ENCODE measurements at places on chromosomes 6 and 20. TPM values are rescaled to one million over a fixed set of nuclear protein-coding genes. Genes with fewer than 3 reads are reported as not detected.

- DNase-seq: peak; percentile 85
Measured at GRCh38 chr6:5905431-5906339, 101.0 kb downstream of the NRN1 start.

DNA sequence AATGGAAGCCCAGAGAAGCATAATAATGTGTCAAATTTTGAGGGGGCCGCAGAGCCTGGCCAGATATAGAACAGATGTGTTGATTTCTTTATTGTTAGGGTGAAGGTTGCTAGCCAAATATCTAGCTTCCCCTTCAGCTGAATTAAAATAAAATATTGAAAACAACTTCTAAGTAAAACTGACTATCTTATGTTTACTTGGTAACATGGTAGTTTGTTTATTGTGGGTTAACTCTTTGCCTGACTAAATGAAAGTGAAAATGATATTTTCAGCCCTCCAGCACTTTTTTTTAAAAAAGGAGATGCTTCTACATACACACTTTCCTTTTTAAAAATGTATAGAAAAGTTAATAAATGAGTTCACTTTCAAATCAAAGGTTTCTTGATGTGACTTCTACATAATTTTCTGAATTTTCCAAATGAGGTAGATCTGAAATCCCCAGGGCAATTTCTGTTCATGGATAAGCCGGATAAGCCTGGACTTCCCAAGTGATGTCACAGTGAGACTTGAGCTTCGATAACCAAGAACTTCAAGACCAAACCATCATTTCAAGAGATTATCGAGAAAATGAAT lies 172.1 kb upstream of the OLIG3 start:
- DNase-seq: no peak

GRCh38 chr6:102766963-102767362 lies 1373.5 kb downstream of the GRIK2 start:
- no peak for DNase-seq

GRCh38 chr20:12058216-12058615 lies 140.5 kb downstream of the BTBD3 start:
- DNase-seq: no peak

DNA sequence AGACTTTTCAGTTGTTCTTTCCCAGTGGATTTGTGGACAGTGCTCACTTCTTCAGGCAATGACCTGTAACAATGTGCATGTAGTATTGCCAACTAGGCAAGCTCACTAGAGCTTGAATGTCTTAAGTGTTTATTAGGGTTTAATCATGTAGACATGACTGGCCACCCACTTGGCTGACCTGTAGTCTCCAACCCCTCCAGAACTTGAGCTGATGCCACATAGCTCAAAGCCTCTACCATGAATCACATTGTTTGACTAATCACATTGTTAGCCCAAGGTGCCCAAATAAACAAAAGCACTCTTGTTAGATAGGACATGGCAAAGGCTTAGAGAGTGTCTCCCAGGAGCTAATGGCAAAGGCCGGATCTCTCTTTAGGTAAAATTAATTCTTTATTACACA lies 272.7 kb downstream of the GRIK2 start:
- DNase-seq: no peak

- DNase-seq: no peak
Measured at GRCh38 chr6:114176726-114177125, 166.1 kb downstream of the HS3ST5 start.

DNA sequence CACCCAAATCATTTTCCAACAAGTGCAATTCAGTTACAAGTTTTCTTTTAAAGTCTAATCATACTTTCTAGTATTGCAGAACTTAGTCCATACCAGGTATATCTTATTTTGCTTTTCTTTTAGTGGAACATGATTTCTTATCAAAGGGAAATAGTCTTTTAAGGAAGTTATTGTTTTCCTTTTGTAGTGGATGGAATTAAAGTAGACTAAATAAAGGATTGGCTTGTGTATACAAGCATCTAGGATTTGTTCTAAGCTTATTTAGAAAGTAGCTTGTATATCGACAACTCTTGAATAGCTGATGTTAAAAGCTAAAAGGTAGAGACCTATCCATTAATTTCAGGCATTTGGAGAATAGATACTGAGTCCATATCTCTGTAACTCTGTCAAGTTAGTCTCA lies 14.8 kb downstream of the DCBLD1 start:
- no peak for DNase-seq

Gene RAB44
- total RNA-seq: not detected

Gene PHACTR1
- 2.4 TPM for total RNA-seq

Gene MRS2
- total RNA-seq: 15.6 TPM

Gene OR14J1
- not detected for total RNA-seq

Gene CLVS2
- total RNA-seq: 6.2 TPM
